ENCODE measurements at places on chromosomes 7 and 10.

- DNase-seq, result no peak
Measured at GRCh38 chr7:150631084-150631826, 930 bp downstream of the GIMAP6 start.

GRCh38 chr7:25402532-25402931 is 174.2 kb upstream of the NPVF start:
- no peak for DNase-seq

DNA sequence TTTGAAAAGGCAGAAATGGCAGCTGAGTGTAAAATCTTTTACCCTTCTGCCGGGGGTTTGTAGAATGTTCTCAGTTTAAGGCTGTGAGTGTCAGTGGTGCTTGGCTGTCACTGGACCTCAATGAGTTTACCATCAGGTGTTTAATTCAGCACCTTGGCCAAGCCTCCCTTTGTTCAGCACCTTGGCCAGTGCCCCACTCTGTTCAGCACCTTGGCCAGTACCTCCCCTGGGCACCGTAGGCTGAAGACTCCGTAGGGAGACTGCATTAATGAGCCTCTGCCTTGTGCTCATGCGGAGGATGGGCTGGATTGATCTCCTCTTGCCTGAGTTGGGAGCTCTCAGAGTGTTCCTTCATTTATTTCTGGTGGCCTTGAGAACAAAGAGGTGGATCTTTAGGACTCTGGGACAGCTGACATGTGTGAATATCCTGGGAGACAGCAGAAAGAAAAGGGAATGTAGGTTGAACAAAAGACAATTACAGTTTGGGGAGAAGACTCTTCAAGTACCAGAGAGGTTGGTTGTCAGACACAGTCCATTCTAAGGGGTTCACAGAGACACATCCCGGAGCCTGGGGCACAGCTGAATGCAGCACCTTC is 1.6 kb downstream of the FAM24A start:
- no peak for DNase-seq

DNA sequence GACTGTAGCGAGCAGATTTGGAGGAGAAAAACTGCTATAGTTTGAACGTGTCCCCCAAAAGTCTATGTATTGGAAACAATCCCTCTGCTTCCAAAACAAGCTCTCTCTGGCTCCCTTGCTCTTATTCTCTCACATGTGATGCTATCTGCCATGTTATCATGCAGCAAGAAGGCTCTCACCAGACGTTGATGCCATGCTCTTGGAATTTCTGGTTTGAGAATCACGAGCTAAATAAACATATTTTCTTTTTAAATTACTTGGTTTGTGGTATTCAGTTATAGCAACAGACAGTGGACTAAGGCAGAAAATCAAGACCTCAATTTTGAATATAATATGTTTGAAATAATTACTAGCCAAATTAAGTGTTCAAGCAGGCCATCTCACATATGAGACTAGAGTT is 17.5 kb upstream of the GNAT3 start:
- no peak for DNase-seq

DNA sequence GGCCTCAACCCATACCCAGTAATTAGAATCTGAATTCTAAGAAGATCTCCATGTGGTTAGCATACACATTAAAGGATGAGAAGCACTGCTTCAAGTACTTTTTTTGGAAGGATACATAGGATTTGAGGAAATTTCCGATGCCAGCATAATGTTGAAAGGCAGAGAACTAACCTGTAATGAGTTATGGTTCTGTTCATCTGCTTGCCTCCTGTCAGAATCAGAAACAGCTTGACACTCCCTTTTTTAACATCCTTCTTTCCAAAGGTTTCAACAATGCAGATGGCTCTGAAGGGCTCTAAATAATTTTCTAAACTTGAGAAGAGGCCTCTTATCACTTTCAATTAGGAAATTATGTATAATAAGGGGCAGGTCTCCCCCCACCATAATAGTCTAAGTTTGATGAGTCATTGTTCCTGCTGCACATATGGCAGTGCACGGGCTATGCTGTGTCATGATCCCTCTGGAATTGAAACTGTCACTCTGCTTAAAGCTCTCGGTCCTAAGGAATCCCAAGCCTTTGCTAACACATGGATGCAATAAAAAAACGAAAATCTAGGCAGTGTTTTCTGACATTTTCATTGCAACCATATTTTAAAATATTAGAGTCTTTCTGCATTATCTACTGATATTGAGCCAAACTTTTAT is 291.2 kb upstream of the FZD1 start:
- DNase-seq, result no peak

GRCh38 chr7:66110856-66111255 is 3.8 kb upstream of the CRCP start:
- DNase-seq, result no peak

DNA sequence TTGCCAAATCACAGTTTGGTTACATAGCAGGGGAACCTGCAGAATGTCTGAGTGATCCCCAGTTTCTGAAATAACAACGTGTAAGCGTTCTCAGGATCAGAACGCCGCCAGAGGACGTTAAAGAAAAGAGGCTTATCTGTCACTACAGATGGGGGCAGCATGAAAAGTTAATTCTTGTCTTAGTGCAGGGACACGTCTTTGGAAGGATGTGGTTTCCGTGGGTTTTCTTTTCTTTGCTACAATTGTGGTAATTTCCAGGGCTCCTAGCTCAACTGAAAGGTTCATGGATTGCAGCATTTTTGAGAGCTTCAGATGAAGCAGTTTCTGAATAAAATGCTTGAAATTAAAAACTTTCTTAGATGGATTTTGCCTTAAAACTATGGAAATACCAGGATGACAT is 106.6 kb downstream of the PRKCQ start:
- no peak for DNase-seq

DNA sequence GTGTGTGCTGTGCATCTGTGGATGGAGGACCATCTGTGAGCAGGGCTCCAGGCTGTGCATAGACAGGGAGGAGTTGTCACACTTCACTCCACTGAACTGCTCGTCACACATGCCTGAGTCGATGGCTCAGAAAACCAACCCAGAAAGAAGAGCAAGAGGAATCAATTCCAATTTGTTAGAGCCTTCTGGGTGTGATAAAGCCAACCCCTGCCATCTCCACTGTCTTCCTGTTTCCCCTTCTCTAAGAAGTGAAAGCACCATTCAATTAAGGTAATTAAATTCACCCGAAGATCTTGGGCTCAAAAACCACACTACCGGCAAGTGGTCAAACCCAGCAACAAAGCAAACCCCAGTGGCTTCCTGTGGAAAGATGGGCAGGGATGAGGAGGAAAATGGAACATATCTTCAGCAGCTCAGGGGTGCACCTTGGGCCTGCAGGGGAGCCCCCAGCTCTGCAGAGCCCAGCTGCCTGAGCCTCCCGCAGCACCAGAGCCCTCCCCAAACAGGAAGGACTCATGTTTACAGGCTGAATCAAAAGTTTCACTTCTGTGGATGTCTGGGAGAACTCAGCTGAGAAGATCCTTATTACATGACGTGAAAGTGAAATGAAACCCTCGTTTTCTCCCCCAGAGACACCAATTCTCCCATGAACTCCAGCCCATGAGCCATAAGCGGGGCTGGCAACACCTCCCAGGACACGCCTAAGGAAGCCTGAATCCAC is 10.9 kb downstream of the C10orf71 start:
- no peak for DNase-seq

DNA sequence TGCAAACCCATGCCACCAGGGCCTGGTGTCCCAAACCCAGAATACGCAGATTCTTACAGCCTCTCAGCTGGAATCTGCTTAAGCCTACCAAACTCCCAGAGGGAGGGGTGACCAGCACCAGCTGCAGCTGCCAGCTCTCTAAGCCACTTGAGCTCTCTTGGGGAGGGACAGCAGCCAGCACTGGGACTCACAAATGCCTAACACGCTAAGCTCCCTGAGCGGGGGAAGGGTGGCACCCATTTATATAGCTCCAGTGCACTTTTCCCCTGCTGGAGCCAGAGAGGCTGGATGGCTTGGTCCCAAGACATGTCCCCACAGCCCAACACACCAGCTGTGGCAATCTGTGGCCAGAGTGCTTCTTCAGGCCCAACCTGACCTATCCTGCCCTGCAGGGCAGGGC is 326.8 kb upstream of the NRG3 start:
- no peak for DNase-seq

- DNase-seq, result no peak
Measured at GRCh38 chr7:116653204-116653603, 18.8 kb upstream of the MET start.

DNA sequence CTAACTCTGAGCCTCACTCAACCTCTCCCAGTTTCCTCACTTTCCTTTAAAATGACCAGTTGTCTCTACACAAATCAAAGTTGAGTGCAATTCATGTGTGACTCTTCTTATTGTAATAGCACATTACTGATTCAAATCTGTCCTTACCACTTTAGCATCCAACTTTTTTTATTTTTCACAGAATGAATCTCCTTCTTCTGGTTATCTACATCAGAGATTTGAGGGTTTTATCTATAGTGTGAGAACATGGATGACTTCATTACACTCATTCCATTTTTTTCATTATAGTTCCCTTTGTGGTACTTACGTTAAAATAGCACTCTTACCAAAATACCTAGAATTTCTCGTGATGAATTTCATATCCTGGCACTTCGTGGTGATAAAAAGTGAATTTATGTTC is 43.3 kb downstream of the RTKN2 start:
- no peak for DNase-seq

DNA sequence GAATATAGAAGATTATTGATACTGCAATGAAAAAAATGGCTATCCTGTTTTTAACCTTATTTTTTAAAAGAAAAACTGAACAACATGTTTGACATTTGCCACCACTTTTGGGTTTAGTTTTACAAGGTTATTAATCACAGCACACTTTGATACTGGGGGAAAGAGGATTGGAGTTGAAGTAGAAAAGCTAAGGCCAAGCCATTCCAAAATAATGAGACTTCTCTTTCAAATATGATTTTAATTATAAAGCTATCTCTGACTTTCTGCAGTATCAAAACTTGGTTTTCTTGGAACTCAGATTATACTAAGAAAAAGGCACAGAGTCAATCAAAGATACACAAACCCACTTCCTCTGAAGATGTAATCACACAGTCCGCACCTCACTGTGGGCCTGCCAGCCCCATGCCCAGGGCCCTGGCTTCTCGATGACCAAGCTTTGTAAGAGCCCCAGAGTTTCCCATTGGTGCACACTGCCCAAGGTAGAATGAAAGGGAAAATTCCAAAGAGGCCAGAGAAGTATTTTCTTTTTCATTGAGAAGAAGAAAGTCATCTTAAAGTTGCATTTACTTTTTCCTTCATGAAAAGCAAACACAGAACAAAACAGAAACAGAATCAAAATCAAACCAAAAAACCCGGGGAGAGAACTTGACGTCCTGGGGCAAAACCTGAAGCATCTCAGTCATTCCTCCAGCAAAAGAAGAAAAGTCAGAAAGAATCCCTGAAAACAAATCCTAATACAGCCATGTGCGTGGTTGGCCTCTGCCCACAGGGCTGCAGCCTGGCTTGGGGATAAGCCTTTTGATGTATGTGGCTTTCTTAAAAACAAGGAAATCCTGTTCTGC is 187.7 kb upstream of the KLF6 start:
- DNase-seq, result no peak

DNA sequence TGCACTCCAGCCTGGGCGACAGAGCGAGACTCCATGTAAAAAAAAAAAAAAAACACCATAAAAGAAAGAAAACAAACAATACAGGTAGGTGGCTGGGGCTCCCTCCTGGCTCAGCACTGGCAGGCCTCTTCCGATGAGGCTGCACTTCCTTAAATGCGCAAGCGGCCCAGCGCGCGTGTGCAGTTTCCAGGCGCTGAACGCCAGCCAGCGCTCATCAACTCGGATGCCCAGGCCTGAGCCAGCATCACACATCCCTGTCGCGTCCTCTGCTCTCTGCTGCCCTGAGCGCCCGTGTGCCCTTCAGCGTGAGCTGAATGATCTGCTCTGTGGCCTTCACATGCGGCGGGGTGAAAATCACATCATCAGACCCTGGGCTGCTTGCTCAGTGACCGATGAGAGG is 31.8 kb downstream of the NUDT1 start:
- DNase-seq, result no peak

- DNase-seq, result no peak
Measured at GRCh38 chr7:135231686-135232085, 2.0 kb upstream of the STRA8 start.

GRCh38 chr10:91088300-91089140 is 131.9 kb upstream of the PCGF5 start:
- no peak for DNase-seq

- DNase-seq, result no peak
Measured at GRCh38 chr10:110225441-110225755, 18.0 kb downstream of the MXI1 start.

DNA sequence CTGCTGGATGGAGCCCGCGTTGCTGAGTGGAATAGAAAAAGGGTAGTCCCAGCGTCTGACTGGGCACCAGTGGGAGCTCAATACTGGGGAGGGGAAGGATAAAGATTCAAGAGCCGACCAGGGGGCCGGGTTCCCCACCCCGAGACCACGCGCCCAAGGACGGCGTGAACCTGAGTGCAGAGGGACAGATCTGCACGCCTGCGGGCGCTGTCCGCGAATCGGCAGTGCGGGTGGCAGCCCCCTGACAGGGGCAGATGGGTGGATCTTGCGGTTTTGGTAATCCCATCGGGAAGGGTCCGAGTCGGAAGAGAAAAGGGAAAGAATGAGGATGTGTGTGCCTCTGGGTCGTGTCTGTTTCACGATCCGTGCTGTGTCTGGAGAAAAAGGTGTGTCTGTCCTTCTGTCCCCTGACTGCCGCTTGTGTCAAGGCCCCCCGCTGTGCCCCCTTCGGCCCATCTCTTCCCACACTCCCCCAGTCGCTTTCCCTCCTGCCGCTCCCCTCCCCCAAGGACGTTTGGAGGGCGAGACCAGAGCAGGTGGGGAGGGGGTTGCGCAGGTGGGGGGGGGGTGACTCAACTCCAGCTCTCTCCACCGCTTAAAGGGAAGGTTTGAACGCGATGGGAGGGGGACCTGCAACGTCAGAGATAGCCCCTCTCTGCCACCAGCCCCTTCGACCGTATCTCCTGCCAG is 734 bp upstream of the VGF start:
- DNase-seq, result no peak

DNA sequence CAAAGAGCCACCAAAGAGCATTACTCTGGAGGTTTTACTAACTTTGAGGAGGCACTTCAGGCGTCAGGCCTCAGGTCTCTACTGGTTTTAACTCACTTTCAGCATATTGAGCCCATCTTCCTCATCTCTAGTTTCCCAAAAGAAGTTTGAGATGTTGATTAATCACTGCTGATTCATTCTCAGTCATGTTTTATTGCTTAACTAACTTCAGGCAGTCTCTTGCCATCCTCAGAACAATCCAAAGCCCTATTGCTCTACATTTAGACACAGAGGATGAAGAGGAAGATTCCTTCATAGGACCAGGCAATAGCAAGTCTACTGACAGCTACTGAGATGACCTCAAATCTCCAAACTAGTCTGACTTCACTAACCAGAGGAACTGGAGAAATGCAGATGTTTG is 39.1 kb upstream of the BET1 start:
- no peak for DNase-seq

DNA sequence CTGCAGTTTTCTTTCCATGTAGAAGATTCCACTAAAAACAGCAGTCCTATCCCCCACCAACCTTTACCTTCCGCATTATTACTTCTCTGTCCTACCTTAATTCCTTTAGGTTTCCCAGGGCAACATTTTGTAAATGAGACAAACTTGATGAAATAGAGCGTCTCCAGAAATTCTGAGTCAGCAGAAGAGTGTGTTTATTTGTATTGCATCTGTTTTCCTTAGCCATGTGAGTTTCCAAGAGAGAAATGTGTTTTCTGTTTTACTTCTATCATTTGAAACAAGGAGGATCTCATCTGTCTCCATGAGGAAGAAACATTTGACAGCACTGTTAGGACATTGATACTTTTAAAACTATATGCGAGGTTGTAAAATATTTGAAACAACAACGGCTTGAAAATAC is 244.2 kb upstream of the PLXDC2 start:
- DNase-seq, result no peak

- no peak for DNase-seq
Measured at GRCh38 chr7:158950914-158951635, 94.7 kb downstream of the DYNC2I1 start.

GRCh38 chr10:34319197-34319846 is 495.8 kb downstream of the PARD3 start:
- peak; percentile 81 for DNase-seq
